ENCODE measurements at places on chromosomes 6 and 20. TPM values are rescaled to one million over a fixed set of nuclear protein-coding genes. Genes with fewer than 3 reads are reported as not detected.

The GSTA2 gene
- not detected for total RNA-seq

DNA sequence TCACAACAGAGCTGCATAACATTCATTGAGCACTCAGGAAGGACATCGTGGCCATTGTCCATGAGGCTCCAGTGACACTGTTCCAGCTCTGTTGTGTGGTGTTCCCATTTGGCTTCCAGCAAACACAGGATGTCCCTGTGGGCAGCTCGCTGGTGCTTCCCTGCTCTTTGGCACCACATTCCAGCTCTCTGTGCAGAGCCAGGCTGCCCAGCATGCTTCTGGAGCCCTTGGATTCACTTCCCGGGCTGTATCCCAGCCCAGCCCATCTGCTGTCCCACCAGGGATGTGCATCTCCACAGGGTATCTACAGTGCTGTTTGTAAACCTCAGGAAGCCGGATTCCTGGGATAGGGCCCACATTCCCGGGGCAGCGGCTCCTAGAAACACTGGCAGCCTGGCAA is 57.2 kb downstream of the CTCFL start:
- no peaks in the 10 kb centered on the region for H3K36me3 ChIP-seq
- DNase-seq: no peak
- H3K27ac ChIP-seq: no peak overlapping the region
- no peak overlapping the region for H3K4me3 ChIP-seq

DNA sequence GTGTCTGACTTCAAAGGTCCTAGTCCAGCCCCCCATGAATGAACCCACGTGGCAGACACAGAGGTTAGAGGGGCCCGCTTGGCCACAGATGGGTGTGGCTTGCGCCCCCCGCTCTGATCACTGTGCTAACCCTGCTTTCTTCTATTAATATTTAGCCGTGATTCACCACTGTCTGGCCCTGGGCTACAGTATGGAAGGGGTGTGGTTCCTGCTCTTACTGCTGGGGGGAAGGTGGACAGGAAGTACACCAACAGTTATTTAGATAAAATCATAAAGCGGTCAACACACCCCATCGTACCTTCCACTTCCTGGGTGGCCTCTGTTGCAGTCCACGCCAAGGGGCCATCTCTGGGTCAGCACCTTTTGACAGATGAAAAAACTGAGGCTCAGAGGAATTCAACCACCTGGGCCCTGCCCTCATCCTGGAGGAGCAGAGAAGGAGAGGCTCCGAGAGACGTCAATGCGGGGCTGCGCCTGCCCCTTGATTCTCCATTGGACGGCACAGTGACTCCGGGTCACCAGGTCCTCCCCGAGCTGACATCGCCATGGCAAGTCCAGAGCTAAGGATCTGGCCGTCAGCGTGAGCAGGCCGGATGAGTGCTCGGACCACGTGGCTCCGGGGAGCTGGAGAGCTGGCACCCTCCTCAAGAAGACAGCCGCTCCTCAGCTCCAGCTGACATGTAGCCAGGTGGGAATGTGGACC is 206.3 kb downstream of the PREX1 start:
- H3K4me3 ChIP-seq: no peak overlapping the region
- H3K36me3 ChIP-seq: peaks cover 5% of the 10 kb centered on the region
- peak overlapping the region; percentile 35 for H3K27ac ChIP-seq
- H3K4me1 ChIP-seq: peaks cover 20% of the 10 kb centered on the region
- no peak for DNase-seq

DNA sequence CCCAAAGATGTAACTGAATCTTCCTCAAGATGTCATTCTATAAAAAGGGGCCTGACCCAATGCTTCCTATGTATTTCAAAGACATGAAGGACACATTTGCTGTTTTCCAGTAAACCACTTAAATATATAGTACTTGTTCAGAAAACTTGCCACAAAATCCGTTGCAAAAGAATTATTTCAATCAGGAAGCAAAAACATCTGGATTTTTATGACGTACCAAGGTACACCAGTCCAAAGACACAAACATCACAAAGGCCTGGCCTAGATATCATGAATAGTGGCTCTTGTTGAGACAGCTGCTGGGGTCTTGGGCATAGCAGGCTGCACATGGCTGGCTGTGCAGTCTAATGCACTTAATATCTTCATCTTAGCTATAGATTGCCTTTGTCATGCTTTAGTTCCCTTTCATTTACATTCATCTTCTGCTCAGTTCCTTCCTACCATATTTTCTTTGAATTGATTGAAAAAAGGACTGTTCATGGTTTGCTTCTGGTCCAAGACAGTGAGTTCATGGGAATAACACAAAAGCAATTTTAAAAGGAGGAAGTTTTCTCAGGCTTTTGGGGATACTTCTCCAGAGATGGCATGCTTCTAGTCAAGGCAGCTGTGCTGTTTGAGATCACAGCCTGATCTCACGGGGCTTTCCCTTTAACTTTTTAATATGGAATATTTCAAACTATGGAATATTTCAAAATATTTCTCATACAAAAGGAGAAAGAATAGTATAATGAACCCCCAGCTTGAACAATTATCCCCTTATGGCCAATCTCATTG is 44.5 kb downstream of the MYLIP start:
- DNase-seq: no peak
- no peaks in the 10 kb centered on the region for H3K27me3 ChIP-seq
- no peak overlapping the region for H3K27ac ChIP-seq
- H3K36me3 ChIP-seq: no peaks in the 10 kb centered on the region
- H3K4me3 ChIP-seq: no peak overlapping the region
- no peaks in the 10 kb centered on the region for H3K4me1 ChIP-seq

DNA sequence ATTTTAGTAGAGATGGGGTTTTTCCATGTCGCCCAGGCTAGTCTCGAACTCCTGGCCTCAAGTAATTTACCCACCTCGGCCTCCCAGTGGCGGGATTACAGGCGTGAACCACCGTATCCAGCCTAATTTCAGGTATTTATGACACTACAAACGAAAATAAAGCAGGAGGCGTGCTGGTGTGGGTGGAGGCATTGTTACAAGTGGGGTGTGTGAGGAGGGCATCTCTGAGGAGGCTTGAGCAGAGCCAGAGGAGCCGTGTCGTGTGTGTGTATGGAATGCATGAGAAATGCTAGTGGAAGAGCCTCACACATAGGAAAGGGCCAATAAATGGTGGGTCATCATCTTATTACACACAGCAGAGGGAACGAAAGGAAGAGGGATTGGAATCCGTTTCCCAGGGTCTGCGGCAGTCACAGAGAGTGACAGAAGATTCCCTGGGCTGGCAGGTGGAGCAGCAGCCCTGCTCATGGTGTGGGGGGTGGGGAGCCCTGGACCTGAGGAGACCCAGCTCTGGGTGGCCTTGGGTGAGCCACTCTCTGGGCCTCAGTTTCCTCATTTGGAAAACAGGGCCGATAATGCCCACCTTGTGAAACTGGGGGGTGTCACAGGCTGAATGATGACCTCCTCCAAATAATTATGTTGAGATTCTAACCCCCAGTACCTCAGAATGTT is 17.2 kb upstream of the PEDS1 start:
- H3K4me1 ChIP-seq: peaks cover 16% of the 10 kb centered on the region
- H3K27ac ChIP-seq: no peak overlapping the region
- DNase-seq: no peak
- no peak overlapping the region for H3K4me3 ChIP-seq
- no peaks in the 10 kb centered on the region for H3K27me3 ChIP-seq

The CD109 gene
- total RNA-seq: 4.9 TPM

The KCNK5 gene
- 9.5 TPM for total RNA-seq

Data from SJCRH30 (cell line).